ENCODE measurements at places on chromosomes 6 and 20.

- DNase-seq = peak; percentile 21
Measured at GRCh38 chr6:17505767-17506280, 94.3 kb upstream of the FAM8A1 start.

DNA sequence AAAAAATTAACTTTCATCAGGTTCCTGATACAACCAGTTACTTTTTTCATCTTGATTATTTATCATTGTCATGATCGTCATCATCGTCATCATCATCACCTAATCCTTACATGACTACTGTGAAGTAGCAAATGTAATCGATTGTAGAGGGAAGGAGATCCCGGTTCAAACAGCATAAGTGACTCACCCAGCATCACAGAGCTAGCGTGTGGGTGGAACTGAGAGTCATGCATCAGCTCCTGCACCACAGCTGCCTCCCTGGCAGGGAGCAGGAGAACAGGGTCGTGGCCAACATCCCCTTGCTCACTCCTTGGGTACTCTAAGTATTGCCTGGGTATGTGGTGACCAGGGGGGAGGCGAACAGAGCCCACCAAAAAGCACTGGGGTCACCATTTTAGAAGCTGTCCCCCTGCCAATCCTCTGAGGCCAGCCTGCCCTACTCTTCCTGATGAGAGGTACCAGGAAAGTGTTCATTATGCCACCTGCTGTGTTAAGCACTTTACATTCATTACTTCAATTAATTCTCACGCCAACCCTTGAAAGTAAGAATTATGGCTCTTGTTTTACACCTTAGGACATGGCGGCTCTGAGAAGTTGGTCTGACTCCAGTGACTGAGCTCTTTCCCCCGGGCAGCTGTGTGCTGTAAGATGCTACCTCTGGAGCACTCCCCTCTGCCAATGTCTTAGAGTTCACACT is 425.2 kb downstream of the CD83 start:
- DNase-seq = no peak

DNA sequence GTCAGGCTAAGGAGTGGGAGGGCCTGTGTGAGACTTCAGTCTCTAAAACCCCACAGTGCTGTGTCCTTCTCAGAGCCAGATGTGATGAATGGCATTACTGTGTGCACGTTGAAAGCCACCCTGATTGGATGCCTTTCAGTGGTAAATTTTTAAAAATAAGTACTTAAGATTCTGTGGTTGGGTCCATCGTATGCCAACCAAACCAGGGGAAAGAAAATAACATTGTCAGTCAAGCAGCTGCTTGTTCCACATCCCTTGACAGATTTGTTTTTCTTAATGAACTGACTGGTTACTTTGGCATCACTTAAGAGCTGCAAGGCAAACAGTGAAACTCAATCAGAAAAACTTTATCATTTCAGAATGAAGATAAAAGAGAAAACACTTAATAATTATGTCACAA is 334.0 kb upstream of the NT5E start:
- DNase-seq = no peak

- DNase-seq = no peak
Measured at GRCh38 chr20:45341939-45342854, 6.0 kb downstream of the SDC4 start.

DNA sequence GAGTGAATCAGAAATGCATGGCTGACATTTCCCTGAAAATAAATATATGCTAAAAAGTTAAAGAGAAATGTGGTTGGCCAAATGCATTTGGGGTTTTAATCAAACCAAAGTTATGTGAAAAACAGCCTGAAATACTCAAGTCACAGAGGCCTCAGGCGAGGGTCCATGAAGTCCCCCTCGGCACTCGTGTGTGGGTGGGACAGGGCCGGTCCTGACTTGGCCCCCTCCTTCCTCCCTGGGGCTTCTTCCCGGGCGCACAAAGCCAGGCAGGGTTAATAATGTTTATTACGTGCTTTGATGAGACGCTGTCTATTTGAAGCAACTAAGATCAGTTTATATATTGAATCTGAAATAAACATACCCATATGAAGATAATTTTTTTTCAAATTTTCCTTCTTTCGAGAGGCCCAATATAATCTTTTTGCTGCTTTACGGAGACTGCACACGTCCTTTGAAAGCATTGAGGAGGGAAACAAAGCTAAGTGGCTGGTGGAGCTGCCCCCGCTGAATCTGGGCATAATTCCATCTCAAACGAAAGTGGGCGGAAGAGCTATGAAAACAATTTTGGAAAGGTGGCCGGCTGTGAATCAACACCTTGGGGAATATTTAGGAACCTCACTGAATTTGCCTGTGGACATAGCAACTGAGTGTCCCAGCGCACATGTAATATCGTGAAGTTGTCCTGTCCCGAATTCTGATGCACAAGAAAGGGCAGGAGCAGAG is 55.8 kb upstream of the SMOC2 start:
- DNase-seq = no peak

GRCh38 chr6:90284236-90285041 is 12.2 kb downstream of the BACH2 start:
- DNase-seq = peak; percentile 80

- DNase-seq = peak; percentile 78
Measured at GRCh38 chr20:53656293-53657202, 62.9 kb upstream of the ZNF217 start.

All from fibroblast of skin of left quadriceps (primary cell).